ENCODE measurements at places on chromosomes 13 and 19. TPM values are rescaled to one million over a fixed set of nuclear protein-coding genes. Genes with fewer than 3 reads are reported as not detected.

Gene NCCRP1
- polyA plus RNA-seq: 0.84 TPM

DNA sequence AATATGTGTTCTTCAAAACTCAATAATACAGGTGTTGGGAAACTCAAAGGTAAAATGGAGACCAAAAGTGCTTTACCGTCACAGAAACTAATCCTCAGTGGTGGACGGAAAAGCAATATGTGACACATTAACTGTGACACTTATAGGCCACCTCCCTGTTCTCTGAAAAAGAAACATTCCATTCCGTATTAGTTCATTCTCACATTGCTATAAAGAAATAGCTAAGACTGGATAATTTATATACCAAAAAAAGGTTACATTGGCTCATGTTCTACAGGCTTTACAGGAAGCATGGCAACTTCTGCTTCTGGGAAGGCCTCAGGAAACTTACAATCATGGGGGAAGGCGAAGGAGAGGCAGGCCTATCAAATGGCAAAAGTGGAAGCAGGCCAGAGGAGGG is 435.3 kb upstream of the HTR2A start:
- no peak for DNase-seq

GRCh38 chr13:81406639-81407292 is 1065.8 kb upstream of the SPRY2 start:
- DNase-seq: no peak

DNA sequence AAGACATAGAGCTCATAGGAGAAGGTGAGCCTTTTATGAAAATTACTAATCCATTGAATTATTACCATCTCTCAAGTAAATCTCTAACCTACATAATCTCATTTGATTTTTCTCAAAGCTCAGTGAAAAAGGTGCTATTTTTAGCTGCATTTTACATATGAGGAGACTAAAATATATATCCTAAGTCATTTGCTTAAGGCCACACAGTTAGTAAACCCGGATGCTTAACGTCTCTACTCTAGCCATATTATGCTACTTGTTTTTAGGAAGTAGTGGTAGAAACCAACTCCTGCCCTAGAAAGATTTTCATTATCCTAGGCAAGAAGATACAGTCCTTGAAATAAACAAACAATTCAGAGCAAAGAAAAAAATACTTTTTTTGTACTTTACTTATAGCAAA is 108.9 kb downstream of the RBM26 start:
- DNase-seq: no peak

- no peak for DNase-seq
These were observed 7.4 kb upstream of the TBXA2R start for GRCh38 chr19:3613818-3614661.

Gene CYP4F2
- polyA plus RNA-seq: 0.77 TPM

Gene KCTD15
- polyA plus RNA-seq: 31.5 TPM

DNA sequence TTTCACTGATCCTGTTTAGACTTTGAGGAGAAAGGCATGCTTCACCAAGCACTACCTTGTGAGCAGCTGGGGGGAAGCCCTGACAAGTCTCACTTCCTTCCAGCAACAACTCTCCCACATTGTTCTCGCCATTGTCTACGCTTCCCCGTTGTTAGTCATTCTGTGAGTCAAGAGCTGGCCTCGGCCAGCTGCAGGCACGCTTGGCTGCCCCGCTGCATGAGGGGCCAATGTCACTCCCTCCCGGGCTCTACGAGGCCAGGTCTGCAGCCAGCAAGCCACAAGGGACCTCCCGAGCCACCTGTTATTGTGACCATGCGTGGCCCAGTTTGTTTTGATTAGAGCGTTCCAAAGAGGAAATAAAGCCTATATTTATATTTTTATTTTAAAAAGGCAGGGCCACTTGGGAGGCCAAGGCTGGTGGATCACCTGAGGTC is 220.9 kb downstream of the FOXO1 start:
- peak; percentile 98 for DNase-seq

DNA sequence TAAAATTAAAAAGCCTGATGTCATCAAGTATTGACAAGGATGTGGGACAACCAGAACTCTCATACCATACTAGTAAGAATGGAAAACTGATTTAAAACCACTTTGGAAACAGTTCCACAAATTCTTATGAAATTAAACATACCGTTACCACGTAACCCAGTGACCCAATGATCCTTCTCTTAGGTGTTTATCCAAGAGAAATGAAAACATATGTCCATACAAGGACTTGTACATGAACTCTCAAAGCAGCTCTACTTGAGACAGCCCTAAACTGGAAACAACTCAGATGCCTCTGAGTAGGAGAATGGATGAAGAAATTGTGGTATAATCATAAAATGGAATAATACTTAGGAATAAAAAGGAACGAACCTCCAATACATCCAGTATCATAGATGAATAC is 27.6 kb downstream of the SLC6A16 start:
- no peak for DNase-seq

- DNase-seq: no peak
These were observed 109.8 kb downstream of the POSTN start for GRCh38 chr13:37488726-37489125.

GRCh38 chr13:90281709-90282108 is 1065.8 kb upstream of the MIR17HG start:
- no peak for DNase-seq

GRCh38 chr19:37593996-37594303 is 642 bp downstream of the ZNF571 start:
- DNase-seq: no peak
